ENCODE measurements at places on chromosomes 16 and 17.

GRCh38 chr17:49574323-49574781 lies 1.3 kb upstream of the NXPH3 start:
- DNase-seq = no peak

GRCh38 chr17:64685705-64686104 lies 23.6 kb upstream of the SMURF2 start:
- DNase-seq = no peak

GRCh38 chr16:86298758-86299134 lies 211.6 kb upstream of the FOXF1 start:
- DNase-seq = no peak

DNA sequence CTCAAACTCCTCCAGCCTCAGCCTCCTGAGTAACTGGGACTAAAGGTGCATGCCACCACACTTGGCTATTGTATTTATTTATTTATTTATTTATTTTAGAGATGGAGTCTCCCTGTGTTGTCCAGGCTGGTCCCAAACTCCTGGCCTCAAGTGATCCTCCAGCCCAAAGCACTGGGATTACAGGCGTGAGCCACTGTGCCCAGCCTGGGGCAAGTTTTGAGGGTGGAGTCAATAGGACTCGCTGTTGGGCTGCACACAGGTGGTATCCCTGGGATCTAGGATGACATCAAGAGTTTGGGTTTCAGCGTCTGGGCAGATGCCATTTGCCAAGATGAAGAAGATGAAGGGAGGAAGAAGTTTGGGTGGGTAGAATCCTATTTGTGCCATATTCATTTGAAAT lies 213.9 kb downstream of the GSG1L start:
- DNase-seq = no peak

DNA sequence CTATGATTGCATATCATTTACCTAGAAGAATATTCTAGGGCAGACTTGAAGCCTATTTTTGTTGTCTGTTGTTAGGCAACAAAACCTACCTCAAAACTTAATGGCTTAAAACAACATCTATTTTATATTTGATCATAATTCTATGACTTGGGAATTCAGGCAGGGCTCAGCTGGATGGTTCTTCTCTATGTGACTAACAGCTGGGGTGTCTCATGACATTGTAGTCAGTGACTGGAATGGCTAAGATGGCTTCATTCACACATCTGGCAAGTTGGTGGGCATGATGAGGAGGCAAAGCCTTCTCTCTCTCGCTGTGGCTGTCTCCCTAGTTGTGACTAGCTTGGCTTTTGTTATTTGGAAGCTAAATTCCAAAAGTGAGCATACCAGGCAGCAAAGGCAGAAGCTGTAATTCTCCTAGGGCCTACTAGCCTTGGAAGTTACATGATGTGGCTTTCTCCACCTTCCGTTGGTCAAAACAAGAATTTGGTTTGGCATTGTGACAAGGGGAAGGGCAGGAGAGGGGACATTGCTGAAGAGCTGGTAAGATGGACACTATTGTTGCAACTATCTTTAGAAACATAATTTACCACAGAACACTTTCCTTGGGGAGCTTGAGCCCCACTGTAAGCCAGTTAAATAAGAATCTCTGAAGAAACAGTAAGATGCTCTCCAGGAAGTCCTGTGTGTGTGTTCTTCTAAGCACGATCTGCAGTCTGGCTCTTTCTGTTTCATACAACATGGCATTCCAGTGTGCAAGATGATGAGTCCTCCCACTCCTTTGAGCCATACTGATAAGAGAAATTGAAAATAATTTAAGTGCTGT lies 39.4 kb downstream of the ZNRF1 start:
- DNase-seq = no peak

GRCh38 chr17:39530513-39530912 lies 69.2 kb downstream of the CDK12 start:
- DNase-seq = no peak

GRCh38 chr17:29089601-29090044 lies 46.7 kb downstream of the PIPOX start:
- no peak for DNase-seq

- DNase-seq = no peak
Observed at GRCh38 chr16:51155820-51156806, 5.0 kb upstream of the SALL1 start.

GRCh38 chr17:1329745-1330343 lies 50.4 kb downstream of the TRARG1 start:
- no peak for DNase-seq

DNA sequence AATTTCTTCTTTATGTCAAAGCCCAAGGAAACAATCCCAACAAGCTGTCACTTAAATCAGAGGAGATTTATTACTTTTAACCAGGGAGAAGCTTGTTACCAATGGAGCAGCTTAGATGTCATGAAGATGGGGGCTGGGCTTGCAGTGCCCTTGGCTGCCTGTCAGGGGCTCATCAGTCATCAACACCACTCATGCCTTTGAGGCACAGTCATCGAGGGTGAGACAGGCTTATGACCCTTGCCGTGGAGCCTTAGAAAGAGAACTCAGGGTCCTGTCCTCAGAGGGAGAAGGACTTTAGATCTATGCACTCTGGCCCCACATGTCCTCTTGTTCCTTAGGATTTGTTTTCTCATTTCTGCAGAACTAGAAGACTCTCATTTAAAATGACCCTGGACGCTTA lies 318.3 kb downstream of the CBLN1 start:
- DNase-seq = no peak

DNA sequence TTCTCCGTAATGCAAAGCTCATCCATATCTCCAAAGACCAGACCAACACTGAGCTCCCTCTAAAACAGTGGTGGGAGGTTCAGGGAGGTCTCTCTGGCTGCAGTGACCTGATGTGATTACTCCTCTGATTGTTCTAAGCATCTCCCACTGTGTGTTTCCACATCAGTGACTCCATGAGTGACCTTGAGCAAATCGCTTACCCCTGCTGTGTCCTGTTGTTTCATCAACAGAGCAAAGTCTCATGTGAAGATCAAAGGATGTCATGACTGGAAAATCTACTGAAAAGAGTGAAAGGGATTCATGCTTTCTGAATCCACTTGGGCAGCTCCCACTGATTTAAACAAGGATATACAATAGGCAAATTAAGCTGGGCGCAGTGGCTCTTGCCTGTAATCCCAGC lies 352.9 kb downstream of the TMEM114 start:
- no peak for DNase-seq

GRCh38 chr16:84068041-84068440 lies 25.4 kb upstream of the SLC38A8 start:
- DNase-seq = no peak

GRCh38 chr16:57092786-57093411 lies 516 bp downstream of the CPNE2 start:
- peak; percentile 18 for DNase-seq

GRCh38 chr16:49827805-49828438 lies 28.0 kb downstream of the ZNF423 start:
- no peak for DNase-seq

DNA sequence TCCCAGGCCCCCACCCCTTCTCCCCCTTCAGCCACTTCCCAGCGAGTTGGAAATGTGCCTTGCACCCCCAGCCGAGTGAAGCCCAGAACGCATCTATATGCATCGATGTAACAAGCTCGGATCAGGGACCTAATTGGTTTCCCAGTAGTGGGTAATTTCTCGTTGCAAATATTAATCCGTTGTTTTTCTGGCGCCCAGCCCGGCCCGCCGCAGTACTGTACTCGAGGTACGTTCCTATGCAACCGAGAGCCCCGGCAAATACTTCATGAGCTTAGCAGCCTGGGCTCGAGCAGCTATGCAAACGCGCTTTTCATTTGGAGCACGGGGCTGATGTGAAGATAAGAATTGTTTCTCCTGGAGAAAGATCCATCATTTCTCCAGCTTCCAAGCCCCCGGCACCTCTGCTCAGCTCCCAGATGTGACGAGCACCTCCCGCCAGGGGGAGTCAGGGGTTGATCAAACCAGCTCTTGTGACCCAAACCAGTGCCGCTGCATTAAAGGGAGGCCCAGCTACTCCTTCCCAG lies 229.8 kb downstream of the KATNIP start:
- DNase-seq = no peak

- no peak for DNase-seq
Observed at GRCh38 chr16:67011274-67011673, 17.7 kb upstream of the CBFB start.

- no peak for DNase-seq
Observed at GRCh38 chr16:85319208-85319983, 207.1 kb upstream of the CIBAR2 start.

- DNase-seq = no peak
Observed at GRCh38 chr17:34076743-34077631, 178.1 kb upstream of the CCL2 start.

DNA sequence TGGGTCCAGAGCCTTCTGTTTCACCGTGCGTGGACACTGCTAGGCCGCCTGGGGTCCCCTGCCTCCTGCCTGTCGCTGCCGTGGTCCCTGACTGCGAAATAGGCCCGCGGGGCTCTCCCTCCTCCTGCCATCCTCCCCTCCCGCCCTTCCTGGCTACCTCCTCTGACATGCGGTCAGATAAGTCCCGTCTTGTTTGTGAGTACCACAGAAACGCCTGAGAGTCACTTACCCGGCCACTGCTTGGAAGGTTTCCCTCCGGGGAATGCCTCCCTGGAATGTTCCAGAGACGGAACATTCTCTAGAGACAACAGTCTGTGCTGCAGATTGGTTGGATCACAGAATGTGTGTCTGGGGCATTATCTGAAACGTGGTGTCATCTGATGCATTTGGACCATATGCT lies 22.7 kb downstream of the CIBAR2 start:
- DNase-seq = no peak

DNA sequence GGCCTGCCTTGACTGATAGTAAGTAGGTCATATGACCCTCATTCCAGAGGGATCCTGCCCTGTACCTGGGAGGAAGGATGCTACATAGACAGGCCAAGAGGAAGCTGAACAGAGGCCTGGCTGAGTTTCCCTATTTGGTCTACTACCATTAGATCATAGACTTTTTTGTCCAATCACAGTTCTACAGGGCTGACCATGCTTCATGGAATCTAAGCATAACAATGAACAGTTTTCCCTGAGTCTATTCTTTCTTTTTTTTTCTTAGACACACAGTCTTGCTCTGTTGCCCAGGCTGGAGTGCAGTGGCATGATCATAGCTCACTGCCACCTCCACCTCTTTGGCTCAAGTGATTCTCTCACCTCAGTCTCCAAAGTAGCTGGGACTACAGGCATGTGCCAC lies 3.9 kb downstream of the GPR179 start:
- DNase-seq = no peak

GRCh38 chr17:44977065-44977464 lies 9.0 kb upstream of the C1QL1 start:
- no peak for DNase-seq

- DNase-seq = no peak
Observed at GRCh38 chr16:57608462-57609113, 19.8 kb upstream of the ADGRG1 start.

DNA sequence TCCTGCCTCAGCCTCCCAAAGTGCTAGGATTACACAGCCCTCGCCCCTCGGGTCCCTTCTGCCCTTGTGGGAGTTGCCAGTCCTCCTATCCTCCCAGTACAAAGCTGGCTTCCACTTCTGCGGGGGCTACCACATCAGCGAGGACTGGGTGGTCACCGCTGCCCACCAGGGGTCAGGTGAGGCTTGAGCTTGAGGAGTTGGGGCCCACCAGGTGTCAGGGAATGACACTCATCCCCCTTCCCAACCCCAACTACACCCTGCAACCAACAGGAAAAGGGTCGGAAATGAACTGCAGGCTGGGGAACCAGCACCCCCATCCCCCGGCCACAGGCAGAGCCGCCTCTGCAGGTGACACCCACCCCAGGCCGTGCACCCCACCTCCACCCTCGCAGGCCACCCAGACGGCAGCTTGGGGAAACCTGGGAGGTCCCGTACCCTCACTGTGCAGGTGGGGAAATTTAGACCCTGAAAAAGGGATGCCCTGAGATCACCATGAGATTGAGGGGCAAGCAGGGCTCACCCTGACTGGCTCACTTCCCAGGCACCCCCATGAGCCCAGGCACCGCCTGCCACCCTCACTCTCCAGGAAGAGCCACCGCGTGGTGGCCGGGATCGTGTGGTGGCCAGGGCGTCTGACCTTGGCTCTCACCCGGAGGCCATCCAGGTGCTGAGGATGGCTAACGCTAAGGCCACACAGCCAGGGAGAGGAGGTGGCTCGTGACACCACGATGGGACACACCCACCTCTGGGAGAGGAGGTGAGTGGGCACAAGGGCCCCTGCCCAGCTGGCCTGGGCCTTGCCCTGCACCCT lies 8.0 kb downstream of the CTRB1 start:
- DNase-seq = no peak

DNA sequence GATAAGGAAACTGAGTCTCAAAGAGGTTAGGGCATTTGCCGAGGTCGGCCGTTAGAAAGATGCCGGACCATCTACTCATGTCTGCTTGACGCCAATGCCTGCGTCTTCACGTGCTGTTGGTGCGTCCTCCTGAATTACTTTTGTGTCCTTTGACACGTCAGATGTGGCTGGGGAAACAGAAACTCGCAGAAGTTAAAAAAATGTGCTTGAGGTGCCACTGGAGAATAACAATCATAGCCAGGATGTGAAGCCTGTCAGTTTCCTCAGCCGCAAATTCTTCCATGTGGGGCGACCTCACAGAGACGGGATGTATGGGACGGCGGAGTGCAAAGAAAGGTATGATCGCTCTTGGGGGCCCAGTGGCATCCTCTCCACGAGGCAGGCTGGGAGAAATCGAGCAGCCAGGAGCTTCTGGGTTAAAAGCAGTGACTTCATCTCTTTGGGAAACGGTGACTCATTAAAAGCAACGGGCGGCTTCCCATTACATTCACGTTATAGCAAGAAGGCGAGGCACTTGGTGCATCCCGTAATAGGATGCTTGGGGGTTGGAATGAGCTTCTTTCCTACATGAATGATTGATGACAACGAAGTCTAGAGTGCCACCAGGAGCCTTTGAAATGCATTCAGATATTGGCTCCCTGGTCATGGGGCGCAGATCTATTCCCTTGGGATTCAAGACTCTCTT lies 67.8 kb downstream of the BMERB1 start:
- no peak for DNase-seq

DNA sequence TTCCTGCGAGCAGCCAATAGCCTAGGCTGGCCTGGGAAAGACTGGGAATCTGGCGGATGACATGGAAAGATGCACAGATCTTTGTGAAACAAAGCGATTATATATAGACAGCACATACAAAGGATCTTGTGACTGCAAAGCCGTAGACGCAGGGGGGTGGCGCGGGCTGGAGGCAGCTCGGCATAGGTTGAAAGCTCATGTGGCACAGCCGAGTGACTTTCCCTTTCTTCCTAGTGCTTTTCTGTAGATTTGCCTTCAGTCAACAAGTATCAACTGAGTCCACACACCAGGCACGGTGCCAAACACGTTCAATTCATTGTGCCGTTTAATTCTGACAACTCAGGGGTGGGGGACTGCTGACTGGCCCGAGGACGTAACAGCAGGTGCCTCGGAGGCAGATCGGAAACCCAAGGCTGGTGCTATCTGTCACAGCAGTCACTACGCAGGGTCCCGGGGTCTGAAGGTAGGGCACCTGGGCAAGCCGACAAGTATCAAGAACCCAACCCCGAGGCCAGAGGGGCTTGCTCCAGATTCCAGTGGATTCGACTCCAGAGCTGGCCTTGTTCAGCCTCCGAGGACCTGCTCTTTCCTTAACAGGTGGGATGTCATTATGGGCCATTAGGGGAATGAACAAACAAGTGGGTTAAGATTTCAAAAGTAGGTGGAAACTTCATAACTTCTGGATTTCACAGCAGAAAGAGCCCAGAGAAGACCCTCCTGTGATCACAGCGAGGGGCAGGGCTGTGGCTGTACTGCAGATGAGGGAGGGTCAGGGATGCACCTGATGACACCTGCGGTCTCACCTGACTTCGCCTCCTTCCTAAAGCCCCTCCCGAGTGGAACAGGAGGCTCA lies 5.9 kb downstream of the PAM16 start:
- DNase-seq = no peak

- DNase-seq = no peak
Observed at GRCh38 chr16:56728980-56729734, 772 bp upstream of the NUP93 start.

- DNase-seq = no peak
Observed at GRCh38 chr17:48378708-48379392, 51.2 kb downstream of the SKAP1 start.

Measured in activated naive CD4-positive, alpha-beta T cell (primary cell).